ENCODE measurements at places on chromosomes 7 and 10.

- peak; percentile 73 for DNase-seq
Observed at GRCh38 chr7:155951554-155952158, 139.4 kb upstream of the SHH start.

GRCh38 chr7:48140001-48140681 lies 31.1 kb upstream of the ABCA13 start:
- peak; percentile 35 for DNase-seq

DNA sequence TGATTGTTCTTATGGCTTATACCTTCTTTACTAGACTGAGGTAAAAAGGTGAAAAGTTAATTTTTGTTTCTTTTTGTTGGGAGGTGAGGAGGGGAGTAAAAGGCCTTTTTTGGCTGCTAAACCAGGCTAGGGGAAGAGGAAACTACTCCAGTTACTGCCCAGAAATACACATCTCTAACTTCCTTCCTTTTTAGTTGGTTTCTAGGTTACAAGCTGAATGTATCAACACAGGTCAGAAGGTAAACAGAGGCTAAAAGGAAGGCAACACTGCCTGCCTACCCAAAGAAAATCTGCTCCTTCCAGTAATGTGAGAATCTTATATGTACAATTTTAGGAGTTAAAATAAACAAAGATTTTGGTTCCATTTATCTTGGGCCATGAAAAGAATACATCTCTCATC lies 140.4 kb downstream of the NRBF2 start:
- no peak for DNase-seq

GRCh38 chr7:92589056-92589455 lies 1.1 kb downstream of the FAM133B start:
- DNase-seq = no peak

GRCh38 chr10:48536916-48537890 lies 67.7 kb downstream of the ARHGAP22 start:
- DNase-seq = no peak
